ENCODE measurements at places on chromosomes 4 and X.

GRCh38 chr4:154517591-154517990 is 26.0 kb upstream of the DCHS2 start:
- no peaks in the 10 kb centered on the region for H3K4me1 ChIP-seq
- no peak for DNase-seq
- H3K27me3 ChIP-seq = no peaks in the 10 kb centered on the region
- no peaks in the 10 kb centered on the region for H3K36me3 ChIP-seq

DNA sequence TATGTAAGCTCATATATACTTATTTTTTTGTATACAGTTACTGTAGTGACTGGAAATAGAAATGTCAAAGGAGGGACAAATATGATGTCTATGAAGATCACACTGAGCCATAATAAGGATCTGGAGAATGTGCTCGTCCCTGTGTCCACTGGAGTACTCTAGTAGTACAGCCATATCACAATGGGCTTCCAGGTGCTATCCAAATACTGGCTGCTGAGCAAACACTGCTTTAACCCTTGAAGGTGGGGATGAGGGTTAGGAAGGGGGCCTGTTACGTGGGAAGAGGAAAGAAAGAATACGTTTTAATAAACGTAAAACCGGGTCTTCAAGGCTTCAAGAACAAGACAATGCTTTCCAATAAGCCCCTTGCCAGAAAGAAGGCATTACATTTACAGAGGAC is 29.8 kb upstream of the TMEM150C start:
- H3K27me3 ChIP-seq = peaks cover 2% of the 10 kb centered on the region
- no peak overlapping the region for H3K27ac ChIP-seq
- no peaks in the 10 kb centered on the region for H3K36me3 ChIP-seq
- H3K4me1 ChIP-seq = no peaks in the 10 kb centered on the region
- H3K4me3 ChIP-seq = no peak overlapping the region

DNA sequence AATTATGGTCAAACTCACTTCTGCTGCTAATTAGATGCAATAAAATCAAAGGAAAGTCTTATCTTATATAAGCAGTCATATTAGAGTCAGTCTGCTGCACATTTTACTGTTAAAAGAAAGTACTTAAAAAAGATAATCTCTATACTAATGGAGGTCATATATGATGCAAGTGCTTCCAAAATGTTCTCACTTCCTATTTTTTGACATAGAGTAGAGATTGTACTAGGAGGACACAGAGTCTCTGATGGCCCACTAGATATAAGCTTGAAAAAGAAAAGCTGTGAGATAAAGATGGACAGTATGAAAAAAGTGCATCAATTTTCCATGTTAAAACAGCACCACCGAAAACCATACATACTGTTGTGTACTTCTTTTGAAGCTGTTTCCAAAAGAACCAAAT is 196.9 kb downstream of the KLHL13 start:
- H3K4me3 ChIP-seq = no peak overlapping the region
- H3K36me3 ChIP-seq = no peaks in the 10 kb centered on the region
- no peak for DNase-seq
- H3K27ac ChIP-seq = no peak overlapping the region

DNA sequence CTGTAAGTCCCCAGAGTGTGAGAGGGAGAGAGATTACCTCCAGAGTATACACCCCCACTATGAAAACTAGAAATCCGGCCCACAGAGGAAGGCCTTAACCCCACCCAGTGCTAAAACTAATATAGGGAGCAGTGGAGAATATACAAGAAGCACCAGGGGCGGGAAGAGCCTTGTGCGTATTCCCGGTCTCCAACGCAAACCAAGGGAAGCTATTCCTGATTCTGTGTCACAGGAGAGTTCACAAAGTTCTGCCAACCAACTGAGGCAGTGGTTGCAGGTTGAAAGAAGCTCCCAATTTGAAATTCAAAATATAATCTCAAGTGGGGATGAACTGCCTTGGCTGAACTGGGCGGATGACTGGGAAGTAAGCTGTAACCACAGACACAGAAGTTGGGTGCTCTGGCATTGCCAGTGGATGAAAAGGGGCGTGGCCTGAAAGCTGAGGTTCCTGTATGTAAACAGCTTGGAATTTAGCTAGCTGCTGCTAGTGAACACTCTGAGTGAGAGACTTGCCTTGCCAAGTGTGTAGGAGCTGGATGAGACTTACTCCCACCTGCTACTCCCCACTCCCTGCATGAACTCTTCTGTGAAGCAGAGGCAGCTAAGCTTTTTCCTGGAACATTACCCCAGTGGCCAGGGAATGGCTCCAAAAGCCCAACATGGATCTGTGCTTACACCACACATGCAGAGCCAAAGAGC is 32.7 kb downstream of the ELF2 start:
- H3K36me3 ChIP-seq = no peaks in the 10 kb centered on the region
- H3K27me3 ChIP-seq = no peaks in the 10 kb centered on the region
- no peak overlapping the region for H3K4me3 ChIP-seq

- H3K27me3 ChIP-seq = no peaks in the 10 kb centered on the region
- no peaks in the 10 kb centered on the region for H3K36me3 ChIP-seq
- H3K27ac ChIP-seq = peak overlapping the region; percentile 26
Observed at GRCh38 chr4:108512615-108513505, 107.5 kb upstream of the RPL34 start.

All from thymus (tissue), 14 donors.